ENCODE measurements at places on chromosomes 16 and 17. TPM values are rescaled to one million over a fixed set of nuclear protein-coding genes. Genes with fewer than 3 reads are reported as not detected.
A peak's percentile ranks its signal among the peaks of the same experiment; 100 is the strongest.

SCO1 gene
- 29.0 TPM for total RNA-seq

TNRC6C gene
- 37.4 TPM for total RNA-seq

DNA sequence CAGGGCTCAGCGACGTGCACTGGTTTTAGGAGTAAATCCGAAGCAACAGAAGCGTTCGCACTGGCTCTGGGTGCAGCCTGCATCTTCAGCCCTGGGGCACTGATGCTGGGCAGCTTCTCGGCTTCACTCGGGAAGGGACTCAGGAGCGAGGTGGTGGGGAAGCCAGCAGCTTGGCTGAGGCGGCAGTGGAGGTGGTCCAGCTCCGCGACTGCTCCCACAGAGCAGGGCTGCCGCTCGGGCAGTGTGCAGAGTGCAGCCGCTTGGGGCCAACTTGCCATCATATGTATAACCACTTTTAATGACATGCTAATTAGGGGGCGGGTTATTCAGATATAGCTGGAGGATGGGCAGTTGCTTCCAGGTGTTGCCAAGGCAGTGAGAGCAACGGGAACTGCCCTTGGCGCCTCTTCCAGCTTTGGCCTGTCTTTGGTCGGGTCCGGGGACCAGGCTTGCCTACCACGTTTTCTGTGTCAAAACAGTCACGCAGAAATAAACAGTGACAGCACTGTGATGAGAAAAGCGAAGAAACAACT lies 26.7 kb downstream of the METRNL start:
- peak overlapping the region; percentile 31 for H3K27ac ChIP-seq
- H3K4me3 ChIP-seq = no peak overlapping the region
- H3K36me3 ChIP-seq = peaks cover 1% of the 10 kb centered on the region
- peaks cover 15% of the 10 kb centered on the region for H3K27me3 ChIP-seq

DNA sequence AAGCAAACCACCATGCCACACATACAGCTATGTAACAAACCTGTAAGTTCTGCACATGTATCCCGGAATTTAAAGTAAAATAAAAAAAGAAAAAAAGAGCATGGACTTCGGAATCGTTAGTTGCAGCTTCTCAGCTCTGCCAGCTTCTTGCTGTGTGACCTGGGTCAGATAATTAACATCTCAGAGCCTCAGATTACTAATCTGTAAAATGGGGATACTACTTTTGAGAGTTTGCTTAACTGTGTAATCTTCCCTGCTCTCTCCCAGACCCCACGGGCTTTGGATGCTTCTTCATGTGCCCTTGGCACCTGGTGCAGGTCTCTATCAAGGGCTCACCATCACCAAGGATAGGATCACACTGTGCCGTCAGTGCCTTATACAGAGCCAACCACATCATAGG lies 16.6 kb downstream of the HSD17B2 start:
- H3K4me1 ChIP-seq = peaks cover 26% of the 10 kb centered on the region
- no peaks in the 10 kb centered on the region for H3K27me3 ChIP-seq

DNA sequence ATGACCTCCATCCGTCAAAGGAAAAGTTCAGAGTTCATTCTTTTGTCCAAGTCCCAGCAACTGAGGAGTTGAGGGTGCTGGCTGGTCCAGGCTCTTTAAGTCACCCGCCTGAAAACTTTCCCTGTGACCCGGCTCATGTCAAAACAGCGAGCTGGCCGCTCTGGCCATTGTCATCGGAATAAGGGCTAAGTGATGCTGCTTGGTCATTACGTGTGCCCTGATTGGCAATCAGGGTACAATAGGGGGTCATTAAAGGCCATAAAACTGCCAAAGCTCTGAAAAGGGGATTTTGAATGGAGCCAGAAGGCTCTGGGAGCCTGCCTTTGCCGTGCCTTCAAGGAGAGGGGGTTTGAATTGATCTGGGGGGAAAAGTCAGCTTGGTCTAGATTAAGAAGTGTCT lies 88.5 kb upstream of the IRX3 start:
- no peak overlapping the region for H3K4me3 ChIP-seq
- H3K36me3 ChIP-seq = no peaks in the 10 kb centered on the region
- no peak overlapping the region for H3K27ac ChIP-seq
- H3K27me3 ChIP-seq = peaks cover 63% of the 10 kb centered on the region
- no peak for DNase-seq
- H3K4me1 ChIP-seq = peaks cover 17% of the 10 kb centered on the region

DNA sequence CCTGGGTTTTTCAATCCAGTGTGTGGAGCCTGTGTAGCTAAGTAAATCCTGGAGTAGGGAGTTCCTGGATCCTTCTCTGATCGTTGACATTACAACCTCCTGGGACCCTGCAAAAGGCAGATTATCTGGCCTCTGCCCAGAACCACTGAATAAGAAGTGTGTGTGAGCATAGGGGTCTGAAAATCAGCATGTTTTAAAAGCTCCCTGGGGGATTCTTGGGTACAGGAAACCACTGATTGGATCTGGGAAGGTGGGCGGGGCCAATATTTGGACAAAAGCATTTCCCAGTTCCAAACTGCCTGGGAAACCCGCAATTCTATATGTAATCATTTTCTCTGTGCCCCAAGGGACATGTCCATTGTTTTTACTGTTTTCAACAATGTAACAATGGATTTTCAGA lies 27.2 kb upstream of the BEAN1 start:
- H3K4me3 ChIP-seq = no peak overlapping the region
- no peak overlapping the region for H3K27ac ChIP-seq
- no peaks in the 10 kb centered on the region for H3K36me3 ChIP-seq
- H3K4me1 ChIP-seq = no peaks in the 10 kb centered on the region
- no peak for DNase-seq
- peaks cover 11% of the 10 kb centered on the region for H3K27me3 ChIP-seq

- H3K4me1 ChIP-seq = no peaks in the 10 kb centered on the region
- peaks cover 13% of the 10 kb centered on the region for H3K36me3 ChIP-seq
- H3K27ac ChIP-seq = peak overlapping the region; percentile 13
- H3K4me3 ChIP-seq = no peak overlapping the region
- DNase-seq = no peak
Measured at GRCh38 chr17:689556-690275, 24.9 kb downstream of the VPS53 start.

GRB7 gene
- 28.8 TPM for total RNA-seq

DNA sequence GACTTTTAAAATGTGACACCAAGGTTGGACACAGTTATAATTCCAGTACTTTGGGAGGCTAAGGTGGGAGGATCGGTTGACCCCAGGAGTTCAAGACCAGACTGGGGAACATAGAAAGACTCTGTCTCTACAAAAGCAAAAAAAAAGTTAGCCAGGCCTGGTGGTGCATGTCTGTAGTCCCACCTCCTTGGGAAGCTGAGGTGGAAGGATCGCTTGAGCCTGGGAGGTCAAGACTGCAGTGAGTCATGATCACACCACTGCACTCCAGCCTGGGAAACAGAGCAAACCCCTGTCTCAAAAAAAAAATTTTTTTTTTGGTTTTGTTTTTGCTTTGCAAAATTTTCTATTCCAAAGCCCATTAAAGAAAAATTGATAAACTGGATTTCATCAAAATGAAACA lies 281.4 kb downstream of the BCAS3 start:
- H3K27me3 ChIP-seq = no peaks in the 10 kb centered on the region
- no peak overlapping the region for H3K4me3 ChIP-seq
- no peak overlapping the region for H3K27ac ChIP-seq
- H3K4me1 ChIP-seq = no peaks in the 10 kb centered on the region

DNA sequence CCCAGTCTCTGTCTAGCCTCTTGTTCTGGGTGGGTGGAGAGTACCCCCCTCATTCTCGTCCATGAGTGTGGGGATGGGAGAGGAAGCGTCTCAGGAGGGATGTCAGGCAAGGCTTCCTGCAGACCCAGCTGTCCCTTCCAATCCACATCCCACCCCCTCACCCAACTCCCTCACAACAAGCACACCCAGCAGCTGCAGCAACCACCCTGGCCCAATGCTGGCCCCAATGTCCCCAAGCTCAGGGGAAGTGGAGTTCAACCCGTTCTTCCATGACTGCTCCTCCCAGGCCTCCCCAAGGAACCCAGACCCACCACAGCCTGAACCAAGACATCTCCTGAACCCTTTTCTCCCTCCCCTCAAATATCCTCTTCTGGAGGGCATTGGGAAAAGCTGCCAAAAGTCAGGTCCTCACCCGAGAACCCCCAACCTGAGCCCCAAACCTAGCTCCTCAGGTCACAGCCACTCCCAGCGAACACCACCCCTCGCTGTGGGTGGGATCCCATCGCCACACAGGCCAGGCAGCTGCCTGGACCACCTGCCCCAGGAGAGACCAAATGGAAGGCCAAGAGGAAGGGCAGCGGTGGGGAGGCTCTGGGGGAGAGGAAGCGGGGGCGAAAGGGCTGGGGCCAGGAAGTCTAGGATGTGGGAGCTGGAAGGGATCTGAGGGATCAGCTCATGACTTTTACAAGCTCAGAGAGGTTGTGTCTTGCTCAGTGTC lies 47.6 kb downstream of the FZD2 start:
- peaks cover 34% of the 10 kb centered on the region for H3K4me1 ChIP-seq
- no peak overlapping the region for H3K4me3 ChIP-seq
- no peaks in the 10 kb centered on the region for H3K27me3 ChIP-seq

DNA sequence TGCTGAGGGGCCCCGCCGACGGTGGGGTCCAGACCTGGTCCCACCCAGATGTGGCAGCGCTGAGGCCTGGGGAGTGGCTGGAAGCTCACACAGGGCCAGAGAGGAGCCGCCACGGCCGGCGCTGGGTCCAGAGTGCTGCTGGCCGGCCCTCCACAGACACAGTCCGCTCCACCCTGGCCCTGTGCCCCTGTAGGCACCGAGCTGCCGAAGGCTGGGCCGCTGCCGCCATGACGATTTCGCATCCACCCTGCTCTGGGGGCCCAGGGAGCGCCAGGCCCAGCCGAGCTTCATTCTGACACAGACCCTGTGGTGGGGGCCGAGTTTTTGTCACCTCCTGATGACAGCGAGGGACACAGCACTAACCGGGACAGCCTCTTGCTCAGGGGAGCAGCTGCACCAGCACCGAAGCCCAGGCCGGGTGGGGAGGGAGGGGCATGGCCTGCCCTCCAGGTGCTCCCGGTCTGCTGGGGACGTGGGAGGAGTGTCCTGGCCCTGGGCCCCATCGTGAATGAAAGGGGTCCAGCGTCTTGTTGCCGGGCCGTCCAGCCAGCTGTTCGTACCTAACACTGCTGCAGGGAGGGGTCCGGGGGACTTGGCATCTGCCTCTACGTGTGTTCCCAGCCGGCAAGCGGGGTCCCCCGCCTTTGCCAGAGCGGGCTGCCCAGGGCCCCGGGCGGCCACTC lies 27.1 kb upstream of the SSTR5 start:
- H3K27ac ChIP-seq = no peak overlapping the region
- no peaks in the 10 kb centered on the region for H3K4me1 ChIP-seq
- H3K4me3 ChIP-seq = no peak overlapping the region
- DNase-seq = no peak
- peaks cover 6% of the 10 kb centered on the region for H3K27me3 ChIP-seq

- peaks cover 2% of the 10 kb centered on the region for H3K27me3 ChIP-seq
- no peak overlapping the region for H3K4me3 ChIP-seq
- DNase-seq = no peak
Measured at GRCh38 chr17:4008441-4009185, 44.4 kb upstream of the ATP2A3 start.

DNA sequence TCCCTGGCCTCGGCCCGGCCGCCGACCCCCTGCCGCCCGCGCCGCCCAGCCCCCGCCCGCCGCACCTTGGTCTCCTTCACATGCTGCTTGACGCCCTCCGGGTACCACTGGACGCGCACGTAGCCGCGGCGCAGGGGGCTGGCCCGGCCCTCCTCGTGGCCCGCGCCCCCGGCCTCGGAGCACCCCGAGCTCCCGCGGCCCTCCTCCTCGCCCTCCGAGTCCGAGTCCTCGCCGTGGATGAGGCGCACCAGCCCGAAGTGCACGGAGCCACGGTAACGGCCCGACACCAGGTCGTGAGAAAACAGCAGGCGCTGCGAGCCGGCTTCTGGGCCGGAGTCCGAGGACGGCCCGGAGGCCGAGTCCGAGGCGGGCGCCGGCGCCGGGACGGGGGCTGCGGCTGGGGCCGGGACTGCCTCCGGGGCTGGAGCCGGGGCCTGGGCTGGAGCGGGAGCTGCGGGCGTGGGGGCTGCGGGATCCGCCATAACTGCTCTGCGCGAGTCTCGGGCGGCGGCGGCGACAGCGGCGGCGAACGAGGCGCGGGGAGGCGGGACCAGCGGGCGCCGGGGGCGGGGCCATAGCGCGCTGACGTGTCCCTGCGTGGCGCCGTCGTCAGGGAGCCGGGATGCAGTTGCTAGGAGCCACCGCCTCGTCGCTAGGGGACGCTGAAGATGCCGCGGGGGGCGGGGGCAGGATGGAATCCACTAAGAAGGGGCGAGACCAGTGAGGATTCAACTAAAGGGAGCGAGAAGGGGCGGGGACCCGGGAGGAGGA lies at the start of gene UBE2O:
UBE2O (minus strand) TSS at position 493 of the 771 bp plus-strand sequence; CDS start at position 482, 11 bp downstream.
- DNase-seq = peak; percentile 83
- peaks cover 4% of the 10 kb centered on the region for H3K4me1 ChIP-seq
- H3K4me3 ChIP-seq = peak within 1 kb of the TSS; percentile 84

DNA sequence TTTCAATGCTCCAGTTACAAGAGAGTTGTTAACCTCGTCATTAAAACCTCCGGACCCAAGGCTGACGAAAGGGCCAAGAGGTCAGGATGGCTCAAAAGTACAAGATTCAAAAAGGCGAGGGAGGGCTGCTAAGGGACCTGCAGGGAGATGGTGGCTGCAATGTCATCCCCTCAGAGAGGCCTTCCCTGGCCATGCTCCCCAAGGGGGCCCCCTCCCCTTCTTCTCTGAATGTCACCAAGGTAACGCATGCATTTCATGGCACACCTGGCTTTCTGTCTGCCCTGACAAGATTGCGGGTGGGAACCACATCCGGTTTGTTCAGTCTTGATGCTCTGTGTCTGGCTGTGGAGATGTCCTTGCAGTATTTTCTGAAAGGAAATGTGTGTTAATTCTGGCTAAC lies 89.9 kb downstream of the C16orf78 start:
- DNase-seq = no peak
- no peaks in the 10 kb centered on the region for H3K36me3 ChIP-seq
- peaks cover 6% of the 10 kb centered on the region for H3K4me1 ChIP-seq

HOXB7 gene
- 0.55 TPM for total RNA-seq

DNA sequence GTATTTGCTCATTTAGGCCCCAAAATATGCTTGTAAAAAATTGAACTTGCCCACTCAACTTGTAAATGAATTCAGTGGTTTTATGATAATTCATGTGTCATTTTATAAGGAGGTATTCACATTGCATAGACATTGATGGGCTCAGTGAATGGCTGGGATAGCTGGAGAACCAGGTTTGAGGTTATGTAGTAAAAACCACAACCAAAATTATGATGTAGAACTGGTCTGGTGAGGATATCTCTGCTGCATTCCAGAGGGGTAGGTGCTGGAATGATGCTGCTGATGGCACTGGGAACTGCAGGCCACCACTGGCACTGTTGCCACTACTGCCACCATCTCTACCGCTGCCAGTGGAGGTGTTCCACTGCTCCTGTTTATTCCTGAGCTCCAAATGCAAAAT lies 21.5 kb upstream of the RABEP1 start:
- peaks cover 11% of the 10 kb centered on the region for H3K4me1 ChIP-seq
- no peak for DNase-seq
- H3K36me3 ChIP-seq = no peaks in the 10 kb centered on the region
- no peak overlapping the region for H3K4me3 ChIP-seq
- no peak overlapping the region for H3K27ac ChIP-seq

GRCh38 chr17:67362173-67362572 lies 4.2 kb downstream of the PSMD12 start:
- H3K27ac ChIP-seq = peak overlapping the region; percentile 67
- H3K27me3 ChIP-seq = no peaks in the 10 kb centered on the region
- peaks cover 14% of the 10 kb centered on the region for H3K36me3 ChIP-seq
- DNase-seq = no peak
- peaks cover 19% of the 10 kb centered on the region for H3K4me1 ChIP-seq

GRCh38 chr17:82407255-82407654 lies 10.9 kb upstream of the HEXD start:
- DNase-seq = no peak
- H3K27ac ChIP-seq = no peak overlapping the region
- no peaks in the 10 kb centered on the region for H3K27me3 ChIP-seq

All from progenitor cell of endocrine pancreas (in vitro differentiated cells).